ENCODE measurements at places on chromosomes 7 and 10. TPM values are rescaled to one million over a fixed set of nuclear protein-coding genes. Genes with fewer than 3 reads are reported as not detected.

- no peak overlapping the region for H3K27ac ChIP-seq
- H3K36me3 ChIP-seq: no peaks in the 10 kb centered on the region
- no peak for DNase-seq
- no peaks in the 10 kb centered on the region for H3K4me1 ChIP-seq
- H3K4me3 ChIP-seq: no peak overlapping the region
Measured at GRCh38 chr10:53458007-53458406, 685.4 kb upstream of the MBL2 start.

DNA sequence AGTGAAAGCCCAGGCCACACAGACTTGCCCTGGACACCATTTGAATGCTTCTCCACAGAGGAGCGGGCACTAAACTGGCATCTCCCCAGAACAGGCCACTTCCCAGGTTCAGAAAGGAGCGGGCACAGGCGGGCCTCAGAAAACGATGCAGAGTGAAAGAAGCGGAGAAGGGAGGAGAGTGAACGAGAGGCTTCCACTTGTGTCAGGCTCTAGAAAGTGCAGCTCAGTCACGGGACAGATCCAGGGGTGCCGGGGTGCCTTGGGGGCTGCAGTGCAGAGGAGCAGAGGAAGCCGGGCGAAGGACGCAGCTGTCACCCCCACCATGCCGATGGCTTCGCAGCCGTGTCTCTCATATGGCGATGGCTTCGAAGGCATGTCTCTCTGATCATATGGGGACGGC is 26.1 kb upstream of the PRKAR1B start:
- no peaks in the 10 kb centered on the region for H3K4me1 ChIP-seq
- DNase-seq: no peak
- H3K36me3 ChIP-seq: peaks cover 6% of the 10 kb centered on the region
- no peak overlapping the region for H3K27ac ChIP-seq

GRCh38 chr10:110176141-110177030 is 31.0 kb upstream of the MXI1 start:
- peak; percentile 37 for DNase-seq
- H3K36me3 ChIP-seq: no peaks in the 10 kb centered on the region
- peaks cover 4% of the 10 kb centered on the region for H3K27me3 ChIP-seq
- peaks cover 4% of the 10 kb centered on the region for H3K4me1 ChIP-seq

- no peak overlapping the region for H3K4me3 ChIP-seq
- peak overlapping the region; percentile 8 for H3K27ac ChIP-seq
- no peaks in the 10 kb centered on the region for H3K36me3 ChIP-seq
- H3K4me1 ChIP-seq: peaks cover 31% of the 10 kb centered on the region
- no peak for DNase-seq
Measured at GRCh38 chr7:35758421-35758820, 42.4 kb upstream of the SEPTIN7 start.

GRCh38 chr7:149253665-149254064 is 8.3 kb upstream of the ZNF783 start:
- peaks cover 2% of the 10 kb centered on the region for H3K4me1 ChIP-seq
- H3K27me3 ChIP-seq: no peaks in the 10 kb centered on the region
- no peak overlapping the region for H3K4me3 ChIP-seq
- peaks cover 13% of the 10 kb centered on the region for H3K36me3 ChIP-seq
- no peak overlapping the region for H3K27ac ChIP-seq

- no peak overlapping the region for H3K4me3 ChIP-seq
- H3K4me1 ChIP-seq: peaks cover 35% of the 10 kb centered on the region
- H3K27me3 ChIP-seq: peaks cover 12% of the 10 kb centered on the region
Measured at GRCh38 chr7:68691261-68692216, 906.7 kb upstream of the AUTS2 start.

GRCh38 chr10:79941146-79941545 is 7.8 kb downstream of the SFTPD start:
- H3K4me1 ChIP-seq: no peaks in the 10 kb centered on the region
- H3K27me3 ChIP-seq: peaks cover 20% of the 10 kb centered on the region
- no peak overlapping the region for H3K4me3 ChIP-seq
- H3K27ac ChIP-seq: no peak overlapping the region

Gene HYAL4
- 0.21 TPM for total RNA-seq

Gene PDE6C
- total RNA-seq: not detected

Gene BMPR1A
- 84.7 TPM for total RNA-seq

Gene LIPM
- total RNA-seq: not detected
